ENCODE measurements at places on chromosomes 16 and 17.

GRCh38 chr17:8580952-8581658 lies 49.4 kb downstream of the MYH10 start:
- DNase-seq = no peak

GRCh38 chr16:53091466-53092211 lies 36.8 kb downstream of the CHD9 start:
- DNase-seq = peak; percentile 42

DNA sequence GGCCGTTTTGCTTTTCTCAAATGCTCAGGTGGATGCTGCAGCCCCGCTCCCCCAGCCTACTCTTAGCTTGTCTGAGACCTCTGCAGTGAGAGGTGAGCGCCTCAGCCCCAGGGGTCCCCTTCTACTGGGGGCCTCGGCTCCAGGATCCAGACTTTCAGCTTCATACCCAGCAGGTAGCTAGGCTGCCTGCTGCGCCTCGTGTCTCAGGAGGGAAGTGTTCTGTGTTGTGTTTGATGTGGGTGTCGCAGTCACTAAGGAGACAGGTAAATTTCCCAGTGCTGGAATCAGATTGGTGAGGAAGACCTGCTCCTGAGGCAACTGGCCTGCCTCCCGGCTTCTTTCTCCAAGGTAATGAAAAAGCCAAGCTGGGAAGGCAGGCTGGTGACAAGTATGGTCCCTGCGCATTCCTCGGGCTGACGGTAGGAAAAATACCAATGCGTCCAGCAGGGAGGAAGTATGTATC lies 604.0 kb upstream of the SALL1 start:
- no peak for DNase-seq

- no peak for DNase-seq
Measured at GRCh38 chr16:46727630-46728029, 20.5 kb downstream of the MYLK3 start.

- peak; percentile 47 for DNase-seq
Measured at GRCh38 chr17:16439303-16439791, 24.0 kb downstream of the TRPV2 start.

GRCh38 chr17:42692489-42692888 lies 10.2 kb downstream of the CNTNAP1 start:
- no peak for DNase-seq

DNA sequence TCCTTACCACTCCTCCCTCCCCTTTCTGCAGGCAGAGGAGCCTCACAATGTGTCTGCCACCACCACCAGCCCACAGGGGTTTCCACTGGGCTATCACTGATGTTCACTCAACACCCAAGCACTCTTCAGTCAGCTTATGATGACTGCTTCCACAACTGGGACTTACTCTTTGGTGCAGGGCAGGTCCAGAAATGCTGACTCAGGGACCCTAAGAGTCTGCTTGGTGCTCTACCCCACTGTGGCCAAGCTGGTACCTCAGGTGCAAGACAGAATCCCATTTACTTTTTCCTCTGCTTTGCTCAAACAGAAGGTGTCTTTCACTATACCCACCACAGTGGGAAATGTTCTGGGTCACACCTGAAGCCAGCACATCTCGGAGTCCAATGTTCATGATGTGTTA lies 40.1 kb downstream of the ZNF267 start:
- DNase-seq = no peak

- DNase-seq = no peak
Measured at GRCh38 chr17:5600041-5600440, 15.7 kb upstream of the NLRP1 start.

DNA sequence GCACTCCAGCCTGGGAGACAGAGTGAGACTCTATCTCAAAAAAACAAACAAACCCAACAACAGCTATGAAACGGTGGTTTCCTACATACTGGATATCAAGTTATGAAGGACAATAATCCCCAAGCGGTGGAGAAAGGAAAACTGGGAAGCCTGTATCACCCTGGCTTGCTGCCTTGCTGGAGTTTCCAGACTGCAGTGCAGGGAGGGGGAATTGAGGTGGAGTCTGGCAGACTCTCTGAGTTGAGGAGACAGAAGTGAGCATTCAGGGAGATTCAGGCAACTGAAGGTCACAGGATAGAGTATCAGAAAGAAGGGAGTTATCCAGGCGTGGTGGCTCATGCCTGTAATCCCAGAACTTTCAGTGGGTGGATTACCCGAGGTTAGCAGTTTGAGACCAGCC lies 11.9 kb downstream of the QRICH2 start:
- no peak for DNase-seq

- DNase-seq = no peak
Measured at GRCh38 chr17:16033729-16034349, 34.2 kb downstream of the TTC19 start.

- DNase-seq = no peak
Measured at GRCh38 chr16:86956437-86956836, 360.8 kb downstream of the C16orf95 start.

DNA sequence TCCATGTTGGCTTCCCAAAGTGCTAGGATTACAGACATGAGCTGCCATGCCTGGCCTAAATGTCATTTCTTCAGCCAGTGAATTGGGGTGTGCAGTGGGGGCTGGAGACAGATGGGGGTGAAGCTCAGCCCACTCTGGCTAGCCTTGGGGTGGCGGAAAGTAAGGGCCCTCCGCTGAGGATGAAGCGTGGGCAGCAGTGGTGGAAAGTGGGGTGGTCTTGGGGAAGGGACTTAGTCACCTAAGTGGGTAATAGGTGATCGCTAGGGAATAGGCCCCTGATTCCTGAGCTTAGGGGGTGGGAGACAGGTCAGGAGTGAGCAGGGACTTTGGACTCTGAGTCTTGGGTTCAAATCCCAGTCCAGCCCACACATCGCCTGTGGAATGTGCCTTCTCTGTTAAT lies 2.2 kb downstream of the LLGL1 start:
- DNase-seq = no peak

- no peak for DNase-seq
Measured at GRCh38 chr16:79253100-79253631, 347.4 kb downstream of the MAF start.

DNA sequence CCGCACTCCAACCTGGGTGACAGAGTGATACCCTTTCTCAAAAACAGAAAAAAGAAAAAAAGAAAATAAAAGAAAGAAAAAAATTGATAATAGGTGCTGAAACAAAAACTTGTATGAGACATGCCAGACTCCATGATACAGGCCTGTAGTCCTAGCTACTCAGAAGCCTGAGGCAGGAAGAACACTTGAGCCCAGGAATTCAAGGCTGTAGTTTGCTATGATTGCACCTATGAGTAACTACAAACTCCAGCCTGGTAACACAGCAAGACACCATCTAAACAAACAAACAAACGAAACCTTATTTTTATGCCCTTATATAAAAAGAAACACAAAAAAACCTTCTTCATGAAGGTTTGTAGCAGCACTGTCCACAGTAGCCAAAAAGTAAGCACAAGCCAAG lies 5.0 kb upstream of the CMTM4 start:
- DNase-seq = no peak

DNA sequence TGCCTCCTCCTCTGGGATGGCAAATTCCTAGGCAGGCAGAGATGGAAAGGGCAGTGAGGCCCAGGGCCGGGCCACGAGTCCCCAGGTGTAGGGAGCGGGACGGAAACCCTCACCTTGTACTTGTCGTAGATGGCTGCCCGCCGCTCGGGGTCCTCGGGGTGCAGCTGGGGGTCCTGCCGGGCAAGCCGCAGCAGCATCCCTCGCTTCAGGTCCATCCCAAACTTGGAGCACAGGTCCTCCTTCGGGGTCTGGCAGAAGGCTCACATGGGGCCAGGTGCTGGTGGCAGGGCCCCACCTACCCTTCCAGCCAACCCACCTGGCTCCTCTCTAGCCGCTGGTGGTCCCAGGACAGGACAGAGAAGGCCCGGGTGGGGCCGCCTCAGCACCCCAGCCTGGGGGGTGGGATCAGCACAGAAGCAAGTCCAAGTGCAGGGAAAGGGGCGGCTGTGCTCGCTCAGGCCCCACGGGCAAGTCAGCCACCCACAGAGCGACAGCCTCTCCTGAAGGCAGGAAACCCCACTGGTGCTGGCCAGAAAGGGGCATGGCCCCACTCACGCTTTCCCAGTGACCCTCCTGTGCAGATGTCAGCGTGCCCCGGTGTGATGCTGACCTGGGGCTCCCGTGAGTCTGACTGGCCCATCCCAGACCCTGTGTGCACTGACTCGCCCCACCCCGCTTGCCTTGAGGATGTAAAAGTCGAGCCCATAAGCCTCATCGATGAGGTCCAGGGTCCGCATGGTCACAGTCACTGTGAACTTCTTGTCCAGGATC lies 1.8 kb downstream of the MRPL28 start:
- DNase-seq = no peak

- peak; percentile 21 for DNase-seq
Measured at GRCh38 chr16:72066747-72067146, 3.7 kb downstream of the HPR start.

- no peak for DNase-seq
Measured at GRCh38 chr17:73343168-73343634, 31.4 kb upstream of the CDC42EP4 start.

- DNase-seq = no peak
Measured at GRCh38 chr17:71613996-71614395, 506.8 kb upstream of the SOX9 start.

DNA sequence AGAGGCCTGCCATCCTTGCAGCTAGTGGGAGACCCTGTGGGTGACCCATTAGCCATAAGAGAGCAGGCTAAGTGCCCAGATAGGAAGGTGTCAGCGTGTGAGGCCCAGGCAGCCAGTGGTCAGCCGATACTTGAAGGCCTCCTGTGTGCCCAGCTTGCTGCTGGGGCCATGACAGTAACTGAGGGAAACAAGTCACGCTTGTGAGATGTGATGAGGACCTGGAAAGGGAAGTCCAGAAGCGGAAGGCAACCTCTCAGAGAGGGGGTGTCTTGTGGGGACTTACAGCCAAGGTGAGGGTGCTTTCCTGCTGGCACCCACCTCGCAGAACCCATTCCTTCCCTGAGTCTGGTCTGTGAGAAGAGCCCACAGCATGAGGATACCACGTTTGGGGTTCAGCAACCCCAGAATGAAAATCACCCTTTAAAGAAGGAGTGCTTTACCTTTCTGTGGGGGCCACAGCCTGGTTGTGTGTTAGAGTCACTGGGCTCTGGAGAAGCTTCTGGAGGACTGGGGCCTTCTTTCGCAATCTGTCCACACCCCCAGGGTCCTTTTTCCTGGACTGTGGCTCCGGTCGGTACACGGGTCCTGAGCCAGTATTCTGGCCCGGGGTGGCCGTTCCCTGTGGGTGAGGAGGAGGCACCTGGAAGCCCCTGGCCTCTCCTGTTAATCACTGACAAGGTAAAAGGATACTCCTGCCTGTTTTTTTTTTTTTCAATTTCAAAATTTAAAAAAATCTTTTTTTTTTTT lies 53.9 kb downstream of the PLCG2 start:
- DNase-seq = no peak

- DNase-seq = no peak
Measured at GRCh38 chr17:83175822-83176622, 96.6 kb downstream of the METRNL start.

- DNase-seq = no peak
Measured at GRCh38 chr16:88352261-88353200, 30.2 kb upstream of the ZNF469 start.

- DNase-seq = no peak
Measured at GRCh38 chr16:50989047-50989446, 162.0 kb downstream of the SALL1 start.

DNA sequence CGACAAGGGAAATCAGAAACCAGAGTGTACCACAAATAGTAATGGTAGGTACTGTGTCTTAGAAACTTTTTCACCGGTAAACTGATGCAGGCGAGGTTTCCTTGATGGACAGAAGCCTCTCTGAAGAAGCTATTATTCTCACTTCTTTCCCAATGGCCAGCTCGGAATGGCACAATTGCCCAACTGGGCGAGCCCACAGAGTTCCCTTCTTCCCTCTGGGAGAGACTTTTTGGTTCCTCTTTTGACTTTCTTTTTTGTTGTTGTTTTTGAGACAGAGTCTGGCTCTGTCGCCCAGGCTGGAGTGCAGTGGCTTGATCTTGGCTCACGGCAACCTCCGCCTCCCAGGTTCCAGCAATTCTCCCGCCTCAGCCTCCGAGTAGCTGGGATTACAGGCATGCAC lies 16.9 kb downstream of the SLC43A2 start:
- DNase-seq = no peak

DNA sequence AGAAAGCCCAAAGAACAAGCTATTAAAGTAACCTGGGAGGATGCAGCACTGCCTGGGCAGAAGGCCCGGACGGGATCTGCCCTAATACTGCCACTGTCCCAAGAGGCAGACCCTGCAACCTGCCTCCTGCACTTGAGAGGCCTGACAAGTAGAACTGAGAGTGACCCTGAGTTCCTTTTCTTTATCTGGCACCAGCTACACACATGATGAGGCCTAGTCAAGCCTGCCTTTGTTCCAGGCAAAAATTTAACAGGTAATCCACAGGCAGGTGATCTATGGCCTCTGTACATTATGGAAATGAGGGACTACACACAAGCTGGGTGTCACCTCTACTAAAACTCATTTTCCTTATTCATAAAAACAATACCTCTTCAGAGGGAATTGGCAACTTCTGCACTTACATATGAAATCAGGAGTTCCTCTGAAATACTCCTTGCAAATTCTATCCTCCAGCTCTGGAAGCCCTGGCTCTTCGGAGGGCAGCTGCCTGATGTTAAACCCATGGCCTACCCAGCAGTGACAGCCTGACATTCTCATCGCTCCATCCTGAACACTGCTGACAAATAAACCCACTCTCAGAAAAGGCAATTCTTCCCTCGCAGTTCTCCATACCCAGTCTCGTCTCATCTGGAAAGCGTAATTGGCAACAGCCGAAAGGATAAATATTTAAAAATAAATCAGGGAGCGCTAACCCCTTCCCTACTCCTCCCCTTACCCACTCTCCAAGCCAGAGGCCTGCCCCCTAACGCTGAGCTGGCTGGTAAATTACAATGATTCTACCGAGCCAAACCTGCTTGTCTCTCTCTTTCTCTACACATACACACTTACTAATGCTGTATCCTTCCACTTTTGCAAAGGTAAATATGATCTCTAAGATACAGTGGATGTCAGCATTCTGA lies 2.5 kb upstream of the ZFHX3 start:
- no peak for DNase-seq

DNA sequence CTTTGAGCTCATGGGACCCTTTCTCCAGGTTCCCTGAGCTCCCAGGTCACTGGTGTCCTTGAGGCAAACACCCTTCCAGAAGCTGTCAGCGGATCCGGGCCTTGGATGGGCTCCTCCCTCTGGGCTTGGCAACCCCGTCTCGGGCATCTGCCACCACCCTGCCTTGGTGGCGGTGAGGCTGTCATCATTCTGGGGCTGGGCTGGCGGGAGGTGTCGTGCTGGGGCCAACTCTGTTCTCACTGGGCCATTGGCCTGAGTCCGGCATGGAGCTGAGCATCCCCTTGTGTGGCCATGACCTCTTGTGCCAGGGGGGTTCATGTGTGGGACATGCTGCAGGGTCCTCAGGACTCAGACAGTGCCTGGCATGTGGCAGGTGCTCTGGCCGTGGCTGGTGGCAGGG lies 197.6 kb downstream of the LAT start:
- DNase-seq = no peak

Measured in CD4-positive, alpha-beta T cell treated with Interleukin-1 beta for 1 hour (primary cell).